ENCODE measurements at places on chromosomes 12 and 14. TPM values are rescaled to one million over a fixed set of nuclear protein-coding genes. Genes with fewer than 3 reads are reported as not detected.

- peaks cover 22% of the 10 kb centered on the region for H3K4me1 ChIP-seq
- H3K4me3 ChIP-seq: no peak overlapping the region
- H3K27me3 ChIP-seq: no peaks in the 10 kb centered on the region
- no peak for DNase-seq
Measured at GRCh38 chr12:57104292-57104910, 6.8 kb downstream of the STAT6 start.

- no peak overlapping the region for H3K27ac ChIP-seq
- H3K4me3 ChIP-seq: no peak overlapping the region
- no peaks in the 10 kb centered on the region for H3K4me1 ChIP-seq
- peaks cover 20% of the 10 kb centered on the region for H3K27me3 ChIP-seq
Measured at GRCh38 chr14:56501909-56502530, 77.6 kb upstream of the TMEM260 start.

- peaks cover 3% of the 10 kb centered on the region for H3K36me3 ChIP-seq
- H3K4me3 ChIP-seq: peak overlapping the region; percentile 66
- H3K27me3 ChIP-seq: no peaks in the 10 kb centered on the region
- no peak for DNase-seq
Measured at GRCh38 chr14:73714656-73715081, 485 bp upstream of the PNMA1 start.

DNA sequence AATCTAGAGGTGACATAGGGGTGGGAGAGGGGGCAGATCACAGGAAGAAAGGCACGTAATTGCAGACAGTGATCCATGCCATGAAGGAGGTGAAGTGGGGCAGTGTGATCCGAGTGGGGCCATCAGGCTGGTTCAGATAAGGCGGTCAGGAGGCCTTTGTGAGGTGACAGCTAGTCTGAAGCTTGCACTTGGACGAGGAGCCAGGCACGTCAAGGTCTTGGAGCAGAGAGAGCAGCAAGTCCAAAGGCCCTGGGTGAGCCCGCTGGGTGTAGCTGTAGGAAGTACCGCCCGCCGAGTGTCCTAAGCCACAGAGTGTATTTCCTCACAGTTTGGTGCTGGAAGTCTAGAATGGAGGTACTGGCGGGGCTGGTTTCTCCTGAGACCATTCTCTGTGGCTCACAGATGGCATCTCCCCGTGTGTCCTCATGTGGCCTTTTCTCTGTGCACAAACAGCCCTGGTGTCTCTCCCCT lies 23.6 kb downstream of the RHOF start:
- no peaks in the 10 kb centered on the region for H3K27me3 ChIP-seq
- H3K36me3 ChIP-seq: no peaks in the 10 kb centered on the region
- H3K4me3 ChIP-seq: no peak overlapping the region
- no peak for DNase-seq
- H3K27ac ChIP-seq: no peak overlapping the region
- peaks cover 32% of the 10 kb centered on the region for H3K4me1 ChIP-seq

DNA sequence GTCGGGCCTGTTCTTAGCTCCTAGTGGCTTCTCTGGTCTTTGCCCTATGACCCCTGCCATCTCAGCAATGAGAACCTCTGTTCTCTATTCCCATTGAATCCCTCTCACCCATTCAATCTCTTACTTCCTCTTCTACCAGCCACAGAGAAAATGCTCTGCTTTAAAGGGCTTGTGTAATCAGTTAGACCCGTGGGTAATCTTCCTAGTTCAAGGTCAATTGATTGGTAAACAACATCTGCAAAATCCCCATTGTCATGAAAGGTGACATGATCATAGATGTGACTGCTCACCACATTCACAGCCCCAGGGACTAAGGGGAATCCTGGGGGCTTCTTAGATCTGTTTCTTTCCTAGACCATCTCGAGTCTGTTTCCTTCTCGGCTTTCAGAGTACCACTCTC lies 7.2 kb upstream of the CCDC197 start:
- peaks cover 13% of the 10 kb centered on the region for H3K4me1 ChIP-seq
- H3K27me3 ChIP-seq: no peaks in the 10 kb centered on the region
- no peak for DNase-seq
- no peaks in the 10 kb centered on the region for H3K36me3 ChIP-seq
- H3K4me3 ChIP-seq: no peak overlapping the region

The BMP4 gene
- 145 TPM for total RNA-seq

The NCKAP5L gene
- total RNA-seq: 12.1 TPM

GRCh38 chr14:71905860-71906259 lies 26.4 kb upstream of the RGS6 start:
- no peak for DNase-seq
- H3K27me3 ChIP-seq: no peaks in the 10 kb centered on the region
- H3K27ac ChIP-seq: no peak overlapping the region

The FGF6 gene
- total RNA-seq: not detected

- DNase-seq: no peak
- no peaks in the 10 kb centered on the region for H3K36me3 ChIP-seq
- no peak overlapping the region for H3K27ac ChIP-seq
- no peaks in the 10 kb centered on the region for H3K27me3 ChIP-seq
- H3K4me3 ChIP-seq: no peak overlapping the region
Measured at GRCh38 chr14:39641224-39641623, 209.0 kb upstream of the FBXO33 start.

DNA sequence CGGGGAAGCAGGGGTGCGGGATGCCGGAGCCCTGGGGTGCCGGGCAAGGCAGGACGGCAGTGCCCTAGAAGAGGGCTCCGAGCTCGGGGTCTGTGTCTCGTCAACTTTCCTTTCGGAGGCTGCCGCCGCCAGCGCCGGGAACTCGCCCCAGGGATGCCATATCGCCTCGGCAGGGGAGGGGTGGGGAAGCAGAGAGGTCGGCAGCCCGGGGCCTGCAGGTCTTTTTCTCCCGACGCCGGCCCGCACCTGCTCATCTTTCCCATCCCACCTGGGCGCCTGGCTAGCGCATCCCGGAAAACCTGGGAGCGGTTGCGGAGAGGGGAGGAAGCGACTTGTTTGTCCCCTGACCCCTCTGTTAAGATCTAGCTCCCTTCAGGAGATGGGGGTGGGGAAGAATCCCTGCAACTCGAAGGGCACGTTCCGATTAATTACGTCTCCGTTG lies 547 bp downstream of the CNTN1 start:
- no peak overlapping the region for H3K27ac ChIP-seq
- H3K27me3 ChIP-seq: no peaks in the 10 kb centered on the region
- H3K4me3 ChIP-seq: peak overlapping the region; percentile 62

DNA sequence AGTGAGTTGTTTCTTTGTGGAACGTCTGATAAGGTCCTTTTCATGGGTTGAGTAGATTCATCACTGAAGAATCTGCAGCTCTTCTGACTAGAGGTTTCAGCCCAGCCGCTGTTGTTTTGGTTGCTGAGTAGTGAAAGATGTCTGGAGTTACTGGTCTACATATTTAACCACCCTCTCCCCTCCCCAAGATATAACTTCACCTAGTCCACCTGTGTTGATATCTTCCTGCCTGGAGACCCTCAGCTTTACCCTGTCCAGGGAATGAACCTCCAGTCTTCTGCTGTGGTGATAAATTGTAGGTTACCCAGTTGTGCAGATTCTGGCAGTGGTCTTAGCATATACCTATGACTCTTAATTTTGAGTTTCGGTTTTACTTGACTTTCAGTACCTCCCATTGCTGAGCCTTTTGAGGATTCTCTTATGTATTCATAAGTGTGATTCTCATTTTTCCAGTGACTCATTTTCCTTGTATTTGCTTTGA lies 62.9 kb downstream of the CCDC91 start:
- H3K36me3 ChIP-seq: no peaks in the 10 kb centered on the region
- no peak overlapping the region for H3K27ac ChIP-seq
- no peak for DNase-seq
- no peaks in the 10 kb centered on the region for H3K4me1 ChIP-seq
